ENCODE measurements at places on chromosomes 2 and 18.

DNA sequence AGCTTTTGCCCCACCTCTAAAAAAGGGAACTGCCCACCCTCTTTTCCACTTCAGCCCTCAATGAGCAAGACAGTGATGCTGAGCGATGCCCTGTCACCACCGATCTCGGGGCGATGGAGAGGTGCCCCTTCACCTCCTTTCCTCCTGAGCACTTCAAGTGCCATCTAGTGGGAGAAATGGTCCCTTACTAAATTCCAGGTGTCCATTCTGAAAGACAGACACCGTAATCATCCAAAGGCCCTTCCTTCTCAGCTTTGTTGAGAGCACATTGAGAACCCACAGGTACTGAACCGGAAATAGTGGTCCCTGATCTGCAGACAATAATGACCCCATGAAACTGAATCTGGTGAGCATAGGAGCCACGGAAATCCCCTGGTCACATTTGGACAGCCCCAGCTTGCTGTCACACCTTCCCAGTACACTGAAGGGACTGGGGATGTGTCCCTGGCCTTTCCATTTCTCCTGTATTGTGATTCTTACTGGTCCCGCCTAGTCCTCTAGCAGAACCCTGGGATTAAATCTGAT is 38.5 kb downstream of the KCTD18 start:
- DNase-seq = no peak

DNA sequence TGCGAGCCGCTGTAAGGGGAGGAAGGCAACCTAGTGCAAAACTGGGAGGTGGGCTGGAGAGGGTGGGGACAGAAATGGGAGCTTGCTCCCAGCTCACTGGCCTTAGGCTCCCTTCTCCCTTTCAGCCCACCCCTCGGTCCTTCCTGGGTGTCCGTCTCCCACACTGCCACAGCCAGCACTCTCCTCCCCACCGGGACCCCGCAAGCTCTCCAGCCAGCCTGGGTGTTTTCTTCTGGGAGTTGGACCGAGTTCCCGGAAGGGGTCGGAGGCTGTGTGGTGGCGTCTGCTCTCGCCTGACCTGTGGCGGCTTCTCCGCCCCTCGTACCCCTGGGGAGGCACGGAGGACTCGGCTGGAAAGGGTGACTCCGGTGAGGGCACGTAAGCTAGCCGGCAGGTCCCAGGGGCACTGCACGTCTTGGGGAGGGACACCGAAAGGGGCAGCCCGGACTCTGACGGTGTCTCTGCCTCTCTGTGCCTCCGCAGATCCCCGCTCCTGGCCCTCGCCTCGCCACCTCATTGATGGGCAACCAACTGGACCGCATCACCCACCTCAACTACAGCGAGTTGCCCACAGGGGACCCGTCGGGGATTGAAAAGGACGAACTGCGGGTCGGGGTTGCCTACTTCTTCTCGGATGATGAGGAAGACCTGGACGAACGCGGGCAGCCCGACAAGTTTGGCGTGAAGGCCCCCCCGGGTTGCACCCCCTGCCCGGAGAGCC is 1.1 kb downstream of the LRATD1 start:
- no peak for DNase-seq

DNA sequence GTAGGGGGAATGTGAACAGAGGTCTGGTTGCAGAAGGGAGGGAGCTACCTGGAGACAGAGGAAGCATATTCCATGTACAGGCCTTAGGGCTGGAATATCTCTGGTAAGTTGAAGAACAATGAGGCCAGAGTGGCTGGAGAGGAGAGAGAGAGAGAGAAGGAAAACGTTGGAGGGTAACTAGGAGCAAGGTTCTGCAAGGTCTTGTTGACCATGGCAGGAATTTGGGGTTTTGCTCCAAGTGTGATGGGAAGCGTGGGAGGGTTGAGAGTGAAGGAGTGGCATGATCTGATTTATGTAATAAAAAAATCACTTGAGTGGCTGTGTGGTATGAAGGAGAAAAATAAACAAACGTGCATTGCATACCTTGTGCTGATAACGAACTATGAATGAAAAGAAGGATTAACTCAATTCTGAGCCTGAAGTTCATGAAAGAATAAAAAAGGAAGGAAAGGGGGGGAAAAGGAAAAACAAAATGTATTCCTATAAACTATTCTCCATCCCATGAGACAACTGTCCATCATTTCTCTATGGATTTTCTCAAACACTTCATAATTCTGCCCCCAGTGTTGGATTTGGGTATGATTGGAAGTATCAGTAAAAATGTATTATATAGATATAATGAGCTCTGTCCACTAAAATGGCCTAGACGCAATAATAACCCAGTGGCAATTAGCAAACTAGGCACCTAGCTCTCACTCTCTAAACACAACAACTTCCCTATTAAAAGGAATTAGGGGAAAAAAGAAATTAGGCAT is 59.7 kb upstream of the PMAIP1 start:
- DNase-seq = no peak

DNA sequence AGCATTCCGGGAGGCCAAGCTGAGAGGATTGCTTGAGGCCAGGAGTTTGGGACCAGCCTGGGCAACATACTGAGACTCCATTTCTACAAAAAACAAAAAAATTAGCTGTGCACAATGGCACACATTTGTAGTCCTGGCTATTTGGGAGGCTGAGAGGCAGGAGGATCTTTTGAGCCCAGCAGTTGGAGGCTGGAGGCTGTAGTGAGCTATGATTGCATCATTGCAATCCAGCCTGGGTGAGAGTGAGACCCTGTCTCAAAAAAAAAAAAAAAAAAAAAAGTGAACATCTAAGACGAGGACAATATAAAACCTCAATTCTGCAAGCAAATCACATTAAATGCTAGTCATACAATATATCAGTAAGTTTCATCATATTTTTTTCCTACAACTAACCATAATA is 2.8 kb upstream of the HAT1 start:
- DNase-seq = no peak

DNA sequence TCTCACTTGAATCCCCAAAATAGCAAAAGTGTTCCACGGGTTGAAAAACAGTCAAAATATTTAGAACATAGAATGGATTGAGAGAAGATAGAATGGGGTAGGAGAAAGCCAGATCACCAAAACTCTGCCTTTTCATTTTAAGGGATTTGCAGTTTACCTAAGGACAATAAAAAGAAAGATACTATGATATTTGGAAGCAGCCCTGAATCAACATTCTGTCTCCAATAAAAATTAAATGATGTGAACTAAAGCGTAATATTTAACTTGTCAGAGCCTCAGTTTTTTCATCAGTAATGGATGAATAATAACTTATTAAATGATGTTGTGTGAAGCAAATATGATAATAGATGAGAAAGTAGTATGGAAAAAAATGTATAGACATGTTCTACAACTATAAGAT is 100.2 kb upstream of the REG3G start:
- no peak for DNase-seq

- DNase-seq = no peak
Measured at GRCh38 chr2:74014813-74015212, 30.1 kb downstream of the TET3 start.

DNA sequence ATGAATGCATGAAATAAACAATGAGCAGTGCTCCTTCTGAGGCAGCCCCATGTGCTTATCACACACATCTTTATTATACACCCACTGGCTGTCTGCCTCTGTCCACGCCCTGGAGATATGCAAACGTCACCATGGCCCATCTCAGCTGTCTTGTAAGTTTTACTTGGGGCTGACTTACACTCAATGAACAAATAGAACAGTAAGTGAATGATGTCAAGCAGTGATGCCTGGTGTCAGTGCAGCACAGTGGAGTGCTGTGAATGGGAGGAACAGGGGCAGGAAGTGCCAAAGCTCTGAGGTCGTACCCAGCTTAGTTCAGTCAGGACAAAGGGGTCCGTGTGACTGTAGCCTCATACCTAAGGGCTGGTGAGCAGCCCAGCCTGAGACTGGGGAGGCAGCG is 659.5 kb upstream of the HS6ST1 start:
- no peak for DNase-seq

DNA sequence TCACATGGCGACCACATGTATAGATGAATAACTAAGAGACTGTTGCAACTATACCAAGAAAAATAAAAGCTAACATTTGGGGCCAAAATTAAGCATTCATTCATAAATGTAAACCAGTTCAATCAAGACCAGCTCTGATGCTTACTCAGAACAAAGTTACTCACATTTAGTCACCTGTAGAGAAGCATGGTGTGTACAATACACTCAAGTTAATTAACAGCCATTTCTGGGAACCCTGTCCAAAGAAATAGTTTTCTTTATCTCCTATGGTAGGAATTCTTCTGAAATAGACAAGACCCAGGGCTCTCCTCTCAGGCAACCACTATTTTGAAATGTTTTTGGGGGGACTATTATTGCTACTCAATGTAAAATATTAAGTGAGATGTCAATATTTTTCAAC is 1.6 kb downstream of the SCN3A start:
- DNase-seq = no peak

GRCh38 chr2:8581601-8582041 is 100.2 kb upstream of the ID2 start:
- DNase-seq = no peak

- no peak for DNase-seq
Measured at GRCh38 chr2:187377340-187377739, 70.7 kb downstream of the CALCRL start.

GRCh38 chr2:150532879-150533278 is 45.4 kb upstream of the RND3 start:
- DNase-seq = no peak

GRCh38 chr2:206502729-206503128 is 59.4 kb downstream of the ADAM23 start:
- DNase-seq = no peak

DNA sequence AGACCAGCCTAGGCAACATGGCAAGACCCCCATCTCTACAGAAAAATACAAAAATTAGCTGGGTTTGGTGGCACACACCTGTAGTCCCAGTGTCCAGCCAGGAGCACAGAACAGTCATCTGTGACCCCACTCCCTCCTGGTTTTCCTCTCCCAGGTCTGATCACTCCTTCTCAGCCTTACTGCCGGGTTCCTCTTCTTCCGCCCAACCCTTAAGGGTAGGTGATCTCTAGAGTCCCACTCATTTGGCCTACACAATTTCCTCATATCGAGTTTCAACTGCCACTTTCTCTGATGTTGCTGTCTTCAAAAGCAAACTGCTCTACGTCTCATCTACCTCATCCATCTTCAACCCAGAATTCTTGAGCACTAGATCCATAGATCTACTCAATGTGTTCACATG is 13.4 kb upstream of the MAT2A start:
- no peak for DNase-seq

DNA sequence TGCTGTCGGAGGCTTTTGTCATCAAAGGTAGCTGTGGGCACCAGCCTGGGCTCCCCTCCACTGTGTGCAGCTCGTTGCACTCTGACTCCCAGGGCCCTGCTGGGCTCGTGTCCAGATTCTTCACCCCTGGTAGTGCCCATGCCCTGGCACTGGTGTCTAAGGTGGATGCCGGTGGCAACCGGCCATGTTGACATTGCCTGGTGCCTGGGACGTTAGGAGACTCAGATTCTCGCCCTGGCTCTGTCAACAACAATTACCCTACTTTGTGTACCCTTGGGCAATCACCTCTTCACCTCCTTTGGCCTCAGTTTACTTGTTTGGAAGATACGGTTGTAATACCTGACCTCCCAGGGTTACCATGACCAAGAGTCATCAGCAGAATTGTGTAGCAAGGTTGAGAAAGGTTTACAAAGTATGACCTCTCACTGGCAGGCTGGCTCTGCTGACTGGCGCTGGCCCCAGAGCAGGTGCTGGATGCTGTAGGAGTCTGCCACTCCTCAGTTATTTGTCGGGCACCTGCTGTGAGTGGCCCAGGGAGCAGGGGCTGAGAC is 41.5 kb upstream of the MCFD2 start:
- DNase-seq = no peak

- DNase-seq = no peak
Measured at GRCh38 chr2:217494557-217494956, 508.2 kb downstream of the TNS1 start.

GRCh38 chr2:1625281-1626001 is 118.9 kb downstream of the PXDN start:
- DNase-seq = no peak

GRCh38 chr2:120994301-120994995 is 258.8 kb downstream of the GLI2 start:
- no peak for DNase-seq

GRCh38 chr2:104836841-104837240 is 17.1 kb upstream of the POU3F3 start:
- DNase-seq = no peak

DNA sequence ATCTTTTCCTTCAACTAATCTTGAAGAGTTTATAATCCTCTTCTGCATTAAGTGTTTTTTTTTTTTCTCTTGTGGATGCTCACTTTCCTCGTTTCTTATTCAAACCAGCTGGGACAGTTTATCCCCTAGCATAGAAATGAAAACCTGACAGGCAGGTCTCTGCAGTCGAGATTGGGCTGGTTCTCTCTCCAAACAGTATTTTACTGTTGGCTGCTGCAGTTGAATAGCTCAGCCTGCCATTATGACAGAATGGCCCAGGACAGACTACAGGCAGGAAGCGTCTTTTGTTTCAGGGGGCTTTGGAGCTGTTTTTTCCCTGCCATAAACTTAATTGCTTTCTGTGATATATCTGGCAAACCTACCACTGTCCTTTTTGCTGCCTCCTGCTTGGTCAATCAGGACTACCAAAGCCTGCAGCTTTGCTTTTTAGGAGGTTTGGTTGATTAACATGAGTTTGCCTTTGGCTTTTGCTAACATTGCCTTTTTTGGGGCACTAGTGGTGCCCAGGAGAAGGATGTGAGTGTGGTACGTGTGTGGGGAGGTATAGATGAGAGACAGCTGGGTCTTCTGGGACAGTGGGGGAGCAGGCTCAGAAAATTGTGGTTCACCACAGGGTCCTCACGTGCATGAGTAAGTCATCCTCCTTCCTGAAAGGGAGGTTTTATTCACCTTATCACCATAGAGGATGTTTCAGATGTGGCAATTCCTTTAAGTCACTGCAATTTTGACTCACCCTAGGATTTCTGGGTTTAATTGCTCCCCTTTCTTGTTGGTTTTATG is 128.7 kb downstream of the LYPD6B start:
- no peak for DNase-seq

- no peak for DNase-seq
Measured at GRCh38 chr2:37871456-37872191, 53.5 kb upstream of the RMDN2 start.

All from stimulated activated CD4-positive, alpha-beta T cell treated with anti-CD3 and anti-CD28 coated beads, Interleukin-15, amount 100 ng/mL, for 1 hour (primary cell).